ENCODE measurements at places on chromosomes 2 and 18.

DNA sequence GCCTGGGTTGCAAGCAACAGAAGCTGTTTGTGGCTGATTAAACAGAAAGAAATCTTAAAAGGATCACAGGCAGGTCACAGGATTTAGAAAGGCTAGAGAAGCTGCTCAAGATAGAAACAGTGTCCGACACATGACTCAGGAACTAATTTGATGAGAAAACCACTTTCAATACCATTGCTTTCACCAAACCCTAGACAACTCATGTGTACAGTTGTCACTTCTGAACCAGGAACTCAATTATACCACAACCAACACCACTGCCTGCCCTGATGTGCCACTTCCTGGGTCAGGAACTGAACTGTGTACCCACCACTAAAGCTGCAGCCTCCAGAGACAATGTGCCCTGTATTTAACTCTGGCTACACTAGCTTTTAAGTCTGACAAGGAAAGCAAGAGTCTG, 56.0 kb downstream of the TMEM247 start:
- H3K4me3 ChIP-seq: peak overlapping the region; percentile 41
- H3K4me1 ChIP-seq: peaks cover 62% of the 10 kb centered on the region
- H3K27ac ChIP-seq: peak overlapping the region; percentile 49

GRCh38 chr2:11903085-11903606, 156.7 kb downstream of the LPIN1 start:
- no peak overlapping the region for H3K27ac ChIP-seq
- peaks cover 39% of the 10 kb centered on the region for H3K4me1 ChIP-seq
- no peak for DNase-seq
- no peak overlapping the region for H3K4me3 ChIP-seq
- no peaks in the 10 kb centered on the region for H3K27me3 ChIP-seq
- H3K36me3 ChIP-seq: no peaks in the 10 kb centered on the region

- no peaks in the 10 kb centered on the region for H3K27me3 ChIP-seq
- DNase-seq: no peak
- H3K27ac ChIP-seq: no peak overlapping the region
- peaks cover 88% of the 10 kb centered on the region for H3K36me3 ChIP-seq
- no peak overlapping the region for H3K4me3 ChIP-seq
Observed at GRCh38 chr2:54658564-54659071, 64.8 kb upstream of the EML6 start.

DNA sequence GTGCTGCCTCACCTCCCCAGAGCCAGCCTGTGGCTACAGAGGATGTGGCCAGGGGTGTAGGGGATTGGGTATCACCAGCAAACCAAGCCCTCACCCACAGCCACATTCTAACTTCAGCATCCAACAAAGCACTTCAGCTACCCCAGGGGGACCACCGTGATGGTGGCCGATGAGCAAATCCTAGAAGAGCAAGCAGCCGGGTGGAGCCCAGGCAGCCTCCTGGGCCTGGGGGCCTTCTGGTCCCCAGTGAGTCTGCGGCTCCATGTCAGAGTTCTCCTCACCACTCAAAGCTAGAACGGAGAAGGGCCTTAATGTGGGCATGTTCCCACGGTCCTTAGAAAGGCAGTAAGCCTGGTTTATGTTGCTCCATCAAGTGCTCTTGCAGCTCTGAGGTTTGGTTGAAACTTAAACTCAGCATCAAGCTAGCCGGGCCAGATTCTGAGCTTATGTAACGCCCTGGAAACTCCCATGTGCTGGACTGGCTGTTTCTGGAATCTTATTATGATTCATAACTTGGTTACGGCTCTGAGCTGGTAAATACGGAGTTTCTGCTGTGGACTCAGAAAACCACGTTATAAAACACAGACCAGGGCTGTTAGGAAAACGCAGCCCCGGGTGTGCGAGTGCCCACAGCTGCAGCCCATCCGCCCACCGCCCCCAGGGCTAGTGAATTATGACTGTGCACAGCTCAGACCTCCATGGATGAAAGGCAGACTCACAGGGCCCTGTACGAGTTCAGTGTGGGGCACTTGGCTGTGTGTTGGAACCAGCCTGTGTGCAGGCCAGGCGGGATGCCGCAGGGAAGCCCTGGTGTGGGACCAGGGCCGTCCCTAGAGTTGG, 99.8 kb downstream of the SEPTIN10 start:
- H3K36me3 ChIP-seq: no peaks in the 10 kb centered on the region
- no peak overlapping the region for H3K4me3 ChIP-seq
- no peak for DNase-seq

DNA sequence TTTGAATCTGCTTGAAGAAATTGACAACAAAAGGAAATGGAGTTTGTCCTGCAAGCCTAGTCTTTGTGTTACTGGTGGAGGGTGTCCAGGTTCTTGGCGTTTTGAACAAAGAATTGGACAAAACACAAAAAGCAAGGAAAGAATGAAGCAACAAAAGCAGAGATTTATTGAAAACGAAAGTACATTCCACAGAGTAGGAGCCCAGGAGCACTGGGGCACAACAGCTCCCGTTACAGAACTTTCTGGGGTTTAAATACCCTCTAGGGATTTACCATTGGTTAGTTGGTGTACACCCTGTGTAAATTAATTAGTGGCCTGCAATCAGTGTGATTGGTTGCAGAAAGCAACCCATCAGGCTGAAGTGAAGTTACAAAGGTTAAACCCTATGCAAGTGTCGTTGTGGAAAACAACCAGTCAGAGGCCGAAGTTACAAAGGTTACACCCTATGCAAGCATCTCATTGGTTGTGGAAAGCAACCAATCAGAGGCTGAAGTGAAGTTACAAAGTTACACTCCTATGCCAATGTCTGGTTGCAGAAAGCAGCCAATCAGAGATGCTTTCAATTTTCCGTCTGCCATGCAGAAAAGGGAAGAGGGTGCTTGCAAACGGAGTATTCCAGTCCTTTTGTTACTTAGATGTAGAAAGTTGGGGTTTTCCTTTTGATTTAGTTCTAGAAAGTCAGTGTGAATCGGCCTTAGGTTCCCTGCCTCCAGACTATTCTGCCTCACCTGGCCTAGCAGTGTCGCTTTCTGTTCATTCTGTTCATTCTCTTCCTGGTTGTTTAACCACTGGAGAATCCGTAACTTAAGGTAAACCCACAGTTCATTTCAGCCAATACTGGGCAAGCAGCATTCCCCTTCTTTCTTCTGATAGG, 47.6 kb upstream of the PTH2R start:
- peak overlapping the region; percentile 26 for H3K4me3 ChIP-seq
- H3K27ac ChIP-seq: no peak overlapping the region
- peaks cover 20% of the 10 kb centered on the region for H3K36me3 ChIP-seq
- H3K27me3 ChIP-seq: no peaks in the 10 kb centered on the region
- DNase-seq: no peak

Data from spleen (tissue), 13 donors.